ENCODE measurements at places on chromosomes 12 and 14.

GRCh38 chr12:114767906-114768722 is 84.1 kb upstream of the TBX3 start:
- no peak for DNase-seq

DNA sequence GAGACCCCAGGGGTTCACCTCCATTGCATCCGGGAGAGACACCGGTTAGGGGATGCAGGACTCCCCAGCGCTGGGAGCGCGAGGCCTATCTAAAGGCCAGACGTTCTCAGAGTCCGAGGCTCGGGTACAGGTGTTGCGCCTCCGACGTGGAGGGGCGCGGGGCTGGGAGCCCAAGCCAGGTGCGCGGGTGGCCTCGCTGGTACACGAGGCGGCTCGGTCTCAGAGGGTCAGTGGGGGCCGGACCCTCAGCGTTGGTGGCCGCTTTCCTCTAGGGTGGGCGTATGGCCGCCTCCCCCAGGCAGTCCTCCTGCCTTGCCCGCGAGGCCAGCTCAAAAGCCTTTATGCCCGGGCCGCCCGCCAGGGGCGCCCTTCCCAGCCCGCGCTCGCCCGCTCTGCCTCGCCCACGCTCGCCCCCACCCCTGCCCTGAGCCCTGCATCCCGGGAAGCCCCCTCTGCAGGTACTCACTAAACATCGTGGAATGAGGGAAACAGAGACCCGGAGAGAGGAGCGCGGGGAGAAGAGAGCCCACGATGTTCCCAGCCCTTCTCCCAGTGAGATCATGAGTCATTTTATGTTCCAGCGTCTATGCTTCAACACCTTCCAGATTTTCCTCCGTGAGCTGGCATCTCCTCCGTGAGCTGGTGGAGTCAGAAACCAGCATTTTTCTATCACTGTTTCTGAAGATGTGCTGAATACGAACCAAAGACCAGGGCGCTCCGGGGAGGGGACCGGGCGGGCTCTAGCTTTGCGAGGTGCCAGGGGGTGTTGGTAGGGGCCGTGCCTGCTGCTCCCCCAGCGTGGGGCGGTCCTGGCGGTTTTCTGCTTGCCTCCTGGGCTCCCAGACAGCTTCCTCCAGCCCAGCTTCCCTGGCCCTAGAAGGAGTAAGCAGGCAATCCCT is 73.8 kb downstream of the DIO3 start:
- DNase-seq, result no peak

DNA sequence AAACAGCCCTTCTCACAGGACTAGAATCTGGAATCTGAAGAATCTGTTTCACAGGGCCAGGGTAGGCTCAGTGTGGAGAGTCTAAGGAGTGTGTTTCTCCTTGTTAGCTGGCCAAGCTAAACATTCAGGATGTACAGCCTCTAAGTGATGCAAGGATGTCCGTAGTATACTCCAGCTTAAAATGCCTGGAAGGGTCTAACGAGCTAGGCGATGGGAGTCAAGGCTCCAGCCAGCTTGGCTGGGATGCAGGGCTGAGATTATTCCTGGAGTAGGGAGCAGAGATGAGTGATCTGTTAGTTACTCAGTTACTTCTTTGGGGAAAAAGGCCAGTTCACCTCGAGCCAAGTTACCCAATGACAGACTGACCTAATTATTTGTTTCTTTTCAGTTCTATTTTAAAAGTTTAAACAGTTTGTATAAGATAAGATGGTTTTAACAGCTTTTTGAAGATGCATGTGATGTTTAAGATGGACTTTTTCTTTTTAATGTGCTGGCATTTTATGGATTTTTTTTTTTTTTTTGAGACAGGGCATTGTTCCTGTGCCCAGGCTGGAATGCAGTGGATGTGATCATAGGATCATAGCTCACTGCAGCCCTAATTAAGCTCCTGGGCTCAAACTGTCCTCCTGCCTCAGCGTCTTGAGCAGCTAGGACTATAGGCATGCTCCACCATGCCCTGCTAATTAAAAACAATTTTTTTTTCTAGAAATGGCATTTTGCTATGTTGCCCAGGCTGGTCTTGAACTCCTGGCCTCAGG is 41.1 kb downstream of the SYNE2 start:
- no peak for DNase-seq

DNA sequence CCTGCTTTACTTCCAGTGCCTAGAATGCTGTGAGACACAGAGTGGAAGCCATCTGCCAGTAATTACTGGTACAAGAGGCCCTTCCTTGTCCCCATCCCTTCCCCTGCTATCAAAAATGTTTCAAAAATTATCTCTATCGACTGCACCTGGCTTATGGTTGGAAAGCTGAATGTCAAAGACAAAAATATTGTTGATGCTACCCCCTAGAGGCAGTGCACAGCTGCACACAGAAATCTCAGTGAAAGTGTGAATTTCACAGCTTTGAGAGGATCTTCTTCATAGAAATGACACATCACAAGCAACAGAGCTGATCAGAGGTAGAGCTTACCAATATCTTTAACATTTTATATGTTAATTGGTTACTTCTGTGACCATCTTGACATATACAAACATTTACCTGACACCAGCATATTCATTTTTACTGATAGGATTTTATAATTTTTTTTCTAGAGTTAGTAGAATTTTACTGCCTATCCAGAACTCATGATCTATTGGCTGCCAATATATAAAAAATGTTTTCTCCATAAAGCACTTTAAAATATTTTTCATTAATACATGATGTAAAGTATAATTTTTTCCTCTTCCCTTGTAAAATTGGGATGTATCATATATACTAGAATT is 138.0 kb downstream of the AACS start:
- no peak for DNase-seq

DNA sequence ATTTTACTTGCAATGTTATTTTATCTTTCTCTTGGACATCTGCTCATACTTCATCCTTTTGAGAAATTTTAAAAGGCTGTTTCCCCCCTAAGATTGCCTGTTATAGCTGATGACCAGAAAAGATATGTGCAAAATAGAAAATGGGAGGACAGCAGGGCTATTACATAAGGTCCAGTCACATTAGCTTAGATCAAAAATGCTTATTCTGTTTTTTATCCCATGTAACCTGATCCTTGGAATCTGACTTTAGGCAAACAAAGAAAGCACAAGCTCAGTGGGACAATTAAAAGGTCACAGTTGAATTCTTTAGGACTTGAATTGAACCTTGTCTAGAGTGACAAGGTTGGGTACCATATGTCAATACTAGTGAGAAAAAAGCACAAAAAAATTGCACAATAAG is 65.1 kb upstream of the TRHDE start:
- DNase-seq, result no peak

DNA sequence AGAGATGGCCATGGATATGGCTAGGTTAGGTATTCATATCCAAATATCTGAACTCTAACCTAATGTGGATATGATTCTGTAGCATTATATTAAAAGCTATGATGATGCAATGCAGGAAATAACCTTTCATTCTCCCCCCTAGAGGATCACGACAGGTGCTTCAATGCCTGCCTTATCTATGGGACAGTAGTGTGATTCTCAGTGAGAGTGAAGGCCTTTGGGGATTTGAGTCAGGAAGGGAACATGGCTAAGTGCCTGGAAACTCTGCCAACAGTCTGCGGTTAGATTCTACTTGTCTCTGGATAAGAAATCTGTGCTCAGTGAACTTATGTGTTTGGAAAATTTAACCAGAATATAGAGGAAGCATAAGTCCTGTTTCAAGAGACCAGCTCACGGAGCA is 81.8 kb downstream of the SLC38A1 start:
- no peak for DNase-seq

DNA sequence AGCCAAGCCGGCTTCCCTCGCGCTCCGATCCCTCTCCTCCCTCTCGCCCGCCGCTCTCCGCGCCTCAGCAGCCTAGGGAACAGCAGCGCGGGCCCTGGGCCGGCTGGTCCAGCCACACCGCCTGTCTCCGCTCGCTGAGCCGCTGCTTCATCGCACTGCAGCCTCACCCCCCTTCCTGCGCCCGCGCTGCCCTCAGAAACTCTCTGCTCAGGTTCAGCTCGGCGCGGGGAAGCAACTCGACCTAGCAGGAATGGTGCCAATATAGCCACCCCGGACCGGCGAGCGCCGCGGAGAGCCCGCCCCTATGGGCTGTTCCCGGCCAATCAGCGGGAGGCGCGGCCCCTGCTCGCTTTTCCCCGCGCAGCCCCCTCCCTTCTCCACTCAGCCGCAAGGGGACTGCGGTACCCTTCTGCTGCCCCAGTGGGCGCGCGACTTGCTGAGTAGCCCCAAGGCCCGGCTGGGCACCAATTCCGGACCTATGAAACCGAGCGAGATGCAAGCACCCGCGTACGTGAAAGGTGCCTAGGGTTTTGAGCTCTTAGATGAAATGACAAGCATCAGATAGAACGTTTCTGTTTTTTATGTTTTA is at the start of gene ADAMTS20:
Gene ADAMTS20 (minus strand): TSS at position 233 of the 589 bp plus-strand sequence. CDS start 282 bp downstream, outside the sequence.
- DNase-seq, result no peak

DNA sequence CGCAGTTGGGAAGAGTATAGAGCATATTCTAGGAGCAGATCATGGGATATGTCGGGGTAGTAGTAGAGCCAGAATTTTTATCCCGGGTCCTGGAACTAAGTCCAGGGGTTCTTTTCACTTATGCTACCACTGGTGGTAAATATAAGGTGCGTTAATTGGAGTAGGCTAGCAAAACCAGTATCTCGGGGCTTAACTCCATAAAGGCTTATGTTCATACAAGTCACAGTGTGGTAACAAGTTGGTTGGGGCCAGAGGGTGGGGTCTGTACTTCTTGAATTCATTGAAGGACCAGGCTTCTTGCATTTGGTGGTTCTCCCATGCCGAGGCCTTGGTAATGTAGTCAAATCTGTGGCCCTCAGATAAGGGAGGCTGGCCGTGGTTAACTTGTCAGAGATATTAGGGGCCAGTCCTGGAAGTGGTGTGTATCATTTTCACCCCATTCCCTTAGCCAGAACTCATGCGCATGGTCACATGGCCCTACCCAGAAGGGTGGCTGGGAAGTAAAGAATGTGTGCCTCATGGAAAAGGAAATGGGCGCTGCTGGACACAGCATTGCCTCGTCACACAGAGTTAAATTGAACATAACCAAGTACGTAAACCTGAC is 1.5 kb upstream of the ZNF641 start:
- DNase-seq, result no peak

GRCh38 chr12:122452701-122453285 is 30.3 kb upstream of the CLIP1 start:
- no peak for DNase-seq

DNA sequence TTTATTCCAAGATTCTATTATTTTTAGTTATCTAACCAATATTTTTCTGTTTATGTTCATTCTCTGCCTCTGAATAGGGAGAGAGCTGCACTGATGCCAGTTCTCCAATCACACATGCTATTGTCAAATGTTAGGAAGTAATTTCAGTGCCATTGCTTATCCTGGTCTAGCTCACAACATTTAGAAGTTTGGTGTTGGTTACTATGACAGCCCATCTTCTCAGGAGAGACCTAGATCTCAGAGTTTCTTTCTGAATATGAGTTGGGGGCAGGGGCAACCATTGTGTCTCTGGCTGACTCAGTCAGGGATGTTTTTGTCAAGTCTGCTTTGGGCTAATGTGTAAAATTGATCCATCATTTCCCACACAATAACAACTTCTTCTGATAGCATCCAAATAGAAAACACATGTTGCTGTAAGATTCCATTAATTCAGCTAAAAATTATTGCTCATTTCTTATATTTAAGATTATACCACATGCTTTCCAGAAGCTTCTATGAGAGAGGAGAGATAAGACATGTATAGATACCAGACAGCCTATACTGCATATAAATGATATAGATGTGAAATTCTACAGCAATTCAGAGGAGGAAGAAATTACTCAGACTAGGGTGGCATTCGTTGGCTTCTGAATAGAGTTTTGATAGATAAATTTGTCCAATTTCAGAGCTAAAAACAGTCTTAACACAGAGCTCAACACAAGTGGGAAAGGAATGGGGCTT is 64.8 kb downstream of the DACT1 start:
- DNase-seq, result no peak

GRCh38 chr14:104751539-104752422 is 1.2 kb upstream of the SIVA1 start:
- no peak for DNase-seq

- DNase-seq, result no peak
Measured at GRCh38 chr12:29428633-29429032, 47.7 kb upstream of the ERGIC2 start.

GRCh38 chr14:103472939-103473338 is 49.7 kb downstream of the CKB start:
- DNase-seq, result no peak

- DNase-seq, result no peak
Measured at GRCh38 chr14:32757568-32757967, 181.1 kb upstream of the NPAS3 start.

GRCh38 chr12:65829716-65830115 is 5.4 kb downstream of the HMGA2 start:
- DNase-seq, result no peak

GRCh38 chr12:130879781-130880389 is 8.0 kb downstream of the RAN start:
- no peak for DNase-seq

DNA sequence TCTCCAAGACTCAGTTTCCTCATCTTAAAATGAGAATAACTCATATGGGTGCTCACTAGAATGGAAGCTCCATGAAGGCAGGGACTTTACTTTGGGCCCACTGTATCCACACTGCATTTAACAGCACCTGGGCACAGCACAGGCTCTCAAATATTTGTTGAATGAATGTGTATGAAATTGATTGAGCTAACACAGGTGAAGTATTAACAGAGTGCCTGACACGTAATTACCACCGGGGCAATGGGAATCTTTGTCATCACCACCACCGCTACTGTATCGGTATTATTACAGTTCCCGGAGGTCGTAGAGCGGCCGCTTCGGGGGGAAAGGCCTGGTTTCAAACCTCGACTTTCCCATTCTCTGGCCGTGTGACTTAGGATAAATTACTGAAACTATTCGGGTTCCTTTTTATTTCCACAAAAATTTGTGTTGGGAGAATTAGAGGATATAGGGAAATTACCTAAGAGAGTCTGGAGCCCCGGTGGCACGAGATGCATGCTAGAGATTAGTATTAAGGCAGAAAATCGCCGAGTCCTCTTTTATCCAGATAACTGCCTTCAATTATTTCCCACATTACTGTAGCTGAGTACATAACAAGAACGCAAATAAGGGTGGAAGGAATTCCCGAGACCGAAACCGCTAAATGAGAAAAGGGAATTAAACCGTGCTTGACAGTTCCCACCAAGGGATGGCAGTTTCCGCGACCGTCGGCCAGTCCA is 1.0 kb upstream of the RIC8B start:
- DNase-seq, result no peak

- DNase-seq, result no peak
Measured at GRCh38 chr12:7161811-7162210, 27.7 kb upstream of the PEX5 start.

GRCh38 chr14:70416338-70416724 is 559 bp downstream of the SYNJ2BP start:
- no peak for DNase-seq

DNA sequence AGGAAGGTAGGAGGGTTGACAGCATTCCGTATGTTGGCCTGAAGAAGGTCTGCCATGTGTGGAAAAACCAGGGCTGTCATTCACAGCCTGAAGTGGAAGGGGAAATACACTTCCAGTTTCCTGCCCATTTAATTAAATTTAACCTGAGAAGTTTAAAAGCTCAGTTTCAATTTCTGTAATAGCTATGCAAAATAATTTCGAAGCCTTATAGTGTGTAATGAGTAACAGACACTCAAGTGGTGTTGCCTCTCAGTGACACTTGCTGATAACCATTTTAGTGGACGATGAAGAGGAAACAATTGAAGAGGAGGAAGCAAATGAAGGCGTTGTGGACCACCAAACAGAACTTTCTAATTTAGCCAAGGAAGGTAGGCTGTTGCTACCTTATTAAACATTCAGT is 44.8 kb downstream of the EP400 start:
- no peak for DNase-seq

- no peak for DNase-seq
Measured at GRCh38 chr12:11771356-11771755, 121.9 kb downstream of the ETV6 start.

- no peak for DNase-seq
Measured at GRCh38 chr12:77189901-77190416, 124.6 kb upstream of the E2F7 start.

Measured in hypothalamus (tissue), 51 donors.